Esophagus muscularis mucosa (tissue), 4 donors: ENCODE measurements at places on chromosomes 12 and 14.
A peak's percentile ranks its signal among the peaks of the same experiment; 100 is the strongest.

- DNase-seq, result no peak
Measured at GRCh38 chr14:85088192-85088591, 441.8 kb upstream of the FLRT2 start.

DNA sequence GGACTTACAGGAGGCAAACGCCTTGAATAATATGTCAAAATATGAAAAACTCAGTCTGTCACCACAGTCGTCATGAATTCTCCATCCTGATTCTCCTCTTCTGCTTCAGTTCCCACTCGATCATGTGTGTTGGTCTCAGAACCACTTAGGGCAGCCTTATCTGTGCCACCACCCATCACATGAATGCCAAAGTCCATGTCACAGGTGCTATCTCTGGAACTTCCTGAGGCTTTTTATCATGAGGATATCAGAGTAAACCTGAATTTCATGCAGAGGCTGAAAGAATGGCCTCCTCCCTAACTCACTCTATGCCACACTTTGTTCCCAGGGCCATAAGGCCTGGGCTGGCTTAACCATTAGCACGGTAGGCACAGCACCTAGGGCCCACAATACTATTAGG is 28.8 kb upstream of the MAP3K9 start:
- DNase-seq, result no peak

- DNase-seq, result no peak
Measured at GRCh38 chr14:55832122-55832911, 252.3 kb downstream of the KTN1 start.

DNA sequence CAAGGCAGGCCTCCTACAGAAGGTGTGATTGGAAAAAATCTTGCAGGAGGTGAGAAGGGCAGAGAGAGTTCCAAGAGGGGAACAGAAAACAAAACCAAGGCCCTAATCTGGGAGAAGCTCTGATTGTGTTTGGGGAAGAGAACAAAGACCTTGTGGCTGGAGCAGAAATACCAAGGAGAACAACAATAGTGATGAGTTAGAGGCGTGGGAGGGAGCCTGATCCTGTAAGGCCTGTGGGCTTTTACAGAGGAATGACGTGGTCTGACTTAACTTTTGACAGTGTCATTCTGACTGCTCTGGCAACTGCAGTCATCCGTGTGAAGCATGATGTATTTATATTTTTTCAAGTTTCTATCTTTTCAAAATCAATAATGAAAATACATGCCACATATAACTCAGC is 200.6 kb downstream of the ANO4 start:
- no peak for DNase-seq

GRCh38 chr14:71606064-71606463 is 326.2 kb upstream of the RGS6 start:
- no peak for DNase-seq

DNA sequence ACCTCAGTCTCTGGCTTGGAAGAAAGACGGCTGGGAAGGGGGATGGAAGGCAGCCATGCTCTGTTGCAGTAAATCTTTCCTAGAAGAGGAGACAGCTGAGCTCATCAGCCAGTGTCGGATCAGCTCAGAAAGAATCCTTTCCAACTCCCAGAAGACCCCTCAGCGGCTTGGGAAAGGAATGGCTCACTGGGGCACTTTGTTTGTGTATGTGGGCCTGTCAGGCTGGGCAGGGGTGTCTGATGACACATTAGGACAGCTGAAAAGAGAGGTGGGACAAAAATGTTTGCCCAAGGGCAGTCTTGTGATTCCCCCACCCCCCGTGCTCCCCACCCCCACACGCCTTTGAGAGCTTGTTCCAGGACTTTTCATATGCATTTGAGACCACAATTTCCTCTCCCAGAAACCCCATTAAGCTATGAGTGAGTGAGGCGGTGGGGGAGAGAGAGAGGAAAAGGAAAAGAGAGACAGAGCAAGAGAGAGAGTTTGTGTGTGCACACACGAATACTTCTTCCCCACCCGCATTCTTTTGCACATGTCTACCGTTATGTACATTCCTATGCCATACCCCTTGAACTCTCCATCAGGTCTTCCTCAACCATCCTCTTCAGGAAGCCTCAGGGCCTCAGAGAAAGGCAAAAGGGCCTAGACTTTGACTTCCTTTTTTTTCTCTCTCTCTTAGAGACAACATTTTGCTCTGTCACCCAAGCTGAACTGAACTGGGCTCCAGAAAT is 198.9 kb downstream of the ZFP36L1 start:
- no peak for DNase-seq

DNA sequence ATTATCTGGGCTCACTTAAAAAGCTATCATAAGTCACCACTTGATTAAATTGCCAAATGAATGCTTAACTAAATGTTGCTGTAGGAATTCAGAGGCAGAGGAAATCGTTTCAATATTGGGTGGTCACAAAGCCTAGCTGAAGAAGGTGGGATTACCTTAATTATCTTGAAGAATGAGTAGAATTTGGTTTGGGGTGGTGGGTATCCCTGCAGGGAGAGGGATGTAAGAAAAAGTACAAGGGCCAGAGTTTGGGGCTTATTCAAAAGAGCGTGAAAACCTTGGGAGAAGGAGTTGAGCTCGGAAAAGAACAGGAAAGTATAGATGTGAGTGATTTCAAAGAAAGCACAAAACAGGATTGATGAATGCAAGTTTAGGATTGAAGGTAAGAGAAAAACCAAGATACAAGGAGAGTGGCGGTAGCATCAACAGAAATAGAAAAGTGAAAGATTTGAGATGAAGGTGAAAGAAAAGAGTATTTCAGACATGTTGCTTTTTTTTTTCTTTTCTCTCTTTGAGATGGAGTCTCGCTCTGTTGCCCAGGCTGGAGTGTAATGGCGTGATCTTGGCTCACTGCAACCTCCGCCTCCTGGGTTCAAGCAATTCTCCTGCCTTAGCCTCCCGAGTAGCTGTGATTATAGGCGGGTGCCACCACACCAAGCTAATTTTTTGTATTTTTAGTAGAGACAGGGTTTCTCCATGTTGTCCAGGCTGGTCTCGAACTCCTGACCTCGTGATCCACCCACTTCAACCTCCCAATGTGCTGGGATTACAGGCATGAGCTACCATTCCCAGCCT is 1.7 kb downstream of the BRMS1L start:
- DNase-seq, result no peak

- no peak for DNase-seq
Measured at GRCh38 chr12:63013302-63013701, 78.4 kb upstream of the PPM1H start.

GRCh38 chr12:121849665-121850064 is 9.0 kb downstream of the HPD start:
- DNase-seq, result no peak

GRCh38 chr14:100540926-100541620 is 46.1 kb downstream of the BEGAIN start:
- DNase-seq, result no peak

DNA sequence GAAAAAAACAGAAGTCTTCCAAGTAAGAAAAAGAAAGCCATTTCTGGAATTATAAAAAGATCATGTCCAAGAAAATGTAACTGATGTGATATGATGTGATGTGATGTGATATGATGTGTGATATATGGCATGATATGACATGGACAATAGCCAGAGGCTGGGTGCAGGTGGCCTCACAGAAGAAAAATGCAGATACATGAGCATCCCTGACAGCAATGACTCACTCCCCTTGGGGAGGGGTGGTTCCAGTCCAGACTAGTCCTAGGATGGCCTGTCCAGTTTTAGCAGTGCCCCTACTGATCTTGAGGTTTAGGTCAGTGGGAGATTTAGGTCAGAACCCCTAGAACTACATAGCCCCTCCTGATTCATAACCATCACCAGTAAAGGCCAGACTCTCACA is 3.5 kb upstream of the RHOJ start:
- no peak for DNase-seq

DNA sequence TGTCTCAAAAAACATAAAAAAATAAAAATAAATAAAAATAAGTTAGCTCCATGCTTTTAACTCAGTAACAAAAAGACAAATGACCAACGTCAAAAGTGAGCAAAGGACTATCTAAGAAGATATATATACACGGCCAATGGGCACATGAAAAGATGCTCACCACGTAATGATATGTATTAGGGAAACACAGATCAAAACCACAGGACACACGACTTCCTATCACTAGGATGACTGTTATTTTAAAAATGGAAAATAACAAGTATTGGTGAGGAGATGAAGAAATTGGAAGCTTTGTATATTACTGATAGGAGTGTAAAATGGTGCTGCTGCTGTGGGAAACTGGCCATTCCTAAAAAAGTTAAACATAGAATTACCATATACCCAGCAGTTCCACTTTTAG is 20.2 kb upstream of the P2RX7 start:
- no peak for DNase-seq

GRCh38 chr14:55005071-55005470 is 21.8 kb downstream of the WDHD1 start:
- no peak for DNase-seq

GRCh38 chr14:94827711-94828447 is 58.0 kb upstream of the GSC start:
- DNase-seq, result no peak

DNA sequence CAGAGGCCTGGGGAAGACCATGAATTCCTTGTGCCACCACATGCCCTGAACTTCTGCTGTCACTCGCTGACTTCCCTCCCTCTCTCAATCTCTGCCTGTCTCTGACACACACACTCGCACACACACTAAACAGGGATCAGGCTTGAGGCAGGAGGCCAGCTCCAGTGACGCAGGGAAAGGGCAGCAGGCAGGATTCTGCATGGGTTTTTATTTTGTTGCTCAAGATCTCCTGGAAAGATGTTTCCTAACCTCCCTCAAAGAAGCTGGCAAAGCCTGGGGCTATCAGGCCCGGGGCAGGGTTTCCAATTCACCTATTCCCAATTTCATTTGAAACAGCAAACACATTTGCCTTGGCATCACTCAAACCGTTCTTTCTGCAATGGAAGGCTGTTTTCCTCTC is 27.7 kb upstream of the PEX5 start:
- DNase-seq, result no peak

DNA sequence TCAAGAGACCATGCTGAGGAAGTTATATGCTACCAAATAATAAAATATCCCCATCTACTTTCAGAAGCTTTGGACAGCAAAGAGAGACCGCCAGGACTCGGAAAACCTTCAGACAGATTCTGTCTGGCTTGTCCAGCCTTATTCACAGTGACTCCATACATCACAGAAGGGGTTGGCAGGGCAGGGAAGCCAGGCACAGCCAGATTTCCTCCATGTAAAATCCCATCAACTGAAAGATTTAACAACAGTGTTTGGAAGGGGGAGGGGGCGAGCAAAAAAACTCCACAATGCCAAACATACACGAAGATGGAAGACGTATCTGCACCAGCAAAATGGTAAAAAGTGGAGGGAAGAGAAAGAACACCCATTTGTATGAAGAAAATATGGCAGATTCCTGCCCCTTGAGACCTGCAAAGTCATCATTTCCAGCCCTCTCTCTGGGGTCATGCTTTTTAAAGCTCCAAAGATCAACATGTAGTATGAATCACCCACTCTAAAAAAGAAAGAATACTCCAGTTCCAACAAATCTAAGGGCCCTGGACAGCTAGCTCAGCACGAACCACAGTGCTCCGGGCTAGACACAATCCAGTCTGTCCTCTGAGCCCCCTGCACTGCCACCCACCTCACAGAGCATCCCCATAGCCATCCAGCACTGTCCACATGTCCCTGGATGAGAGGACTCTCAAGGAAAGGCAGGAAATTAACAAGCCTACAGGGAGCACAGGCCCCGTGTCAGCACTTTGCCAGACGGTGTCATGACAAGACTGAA is 116.4 kb downstream of the DICER1 start:
- peak; percentile 85 for DNase-seq

- DNase-seq, result no peak
Measured at GRCh38 chr14:100975671-100976070, 72.1 kb upstream of the RTL1 start.

DNA sequence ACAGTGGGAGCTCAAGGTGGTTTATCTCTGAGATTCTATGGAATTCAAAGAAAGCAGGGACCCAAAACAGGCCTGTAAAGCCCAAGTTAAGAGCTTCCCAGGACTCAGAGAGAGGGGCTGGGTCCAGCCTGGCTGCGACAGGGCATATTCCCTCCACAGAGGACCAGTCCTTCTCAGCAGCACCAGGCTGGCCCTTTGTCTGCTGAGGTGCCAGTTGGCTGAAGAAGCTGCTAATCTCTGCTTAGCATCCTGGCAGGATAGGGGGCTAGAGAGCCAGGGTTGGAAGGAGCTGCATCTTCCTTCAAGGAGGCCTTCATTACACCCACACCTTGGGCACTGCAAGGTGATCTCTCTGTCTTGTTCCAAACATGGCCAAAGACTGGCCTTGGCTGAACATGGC is 68.3 kb upstream of the TUNAR start:
- DNase-seq, result peak; percentile 62

GRCh38 chr14:21680072-21680471 is 6.5 kb upstream of the OR4E1 start:
- no peak for DNase-seq

DNA sequence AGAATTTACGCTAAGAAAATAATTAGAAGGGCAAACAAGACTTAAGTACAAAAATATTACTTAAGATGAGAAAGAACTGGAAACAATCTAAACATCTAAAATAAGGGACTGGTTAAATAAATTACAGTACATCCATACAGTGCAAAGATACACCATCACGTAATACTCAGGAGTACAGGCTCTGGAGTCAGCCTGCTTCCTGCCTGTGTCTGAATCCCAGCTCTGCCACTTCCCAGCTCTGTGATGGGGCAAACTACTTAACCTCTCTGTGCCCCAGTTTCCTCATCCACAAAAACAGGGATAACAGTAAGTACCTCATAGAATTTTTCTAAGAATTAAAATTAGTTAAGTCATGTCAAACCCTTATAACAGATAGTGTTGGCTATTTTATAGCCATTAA is 36.0 kb downstream of the PPTC7 start:
- DNase-seq, result no peak

- no peak for DNase-seq
Measured at GRCh38 chr14:89402363-89402762, 14.7 kb downstream of the FOXN3 start.

- no peak for DNase-seq
Measured at GRCh38 chr14:95758331-95758730, 44.4 kb upstream of the TCL1A start.

- DNase-seq, result no peak
Measured at GRCh38 chr12:121443193-121443870, 43.4 kb downstream of the RNF34 start.

- DNase-seq, result no peak
Measured at GRCh38 chr12:70365648-70366518, at the start of gene KCNMB4. KCNMB4 (plus strand) TSS chr12:70366290; CDS start chr12:70366735, 445 bp downstream.

DNA sequence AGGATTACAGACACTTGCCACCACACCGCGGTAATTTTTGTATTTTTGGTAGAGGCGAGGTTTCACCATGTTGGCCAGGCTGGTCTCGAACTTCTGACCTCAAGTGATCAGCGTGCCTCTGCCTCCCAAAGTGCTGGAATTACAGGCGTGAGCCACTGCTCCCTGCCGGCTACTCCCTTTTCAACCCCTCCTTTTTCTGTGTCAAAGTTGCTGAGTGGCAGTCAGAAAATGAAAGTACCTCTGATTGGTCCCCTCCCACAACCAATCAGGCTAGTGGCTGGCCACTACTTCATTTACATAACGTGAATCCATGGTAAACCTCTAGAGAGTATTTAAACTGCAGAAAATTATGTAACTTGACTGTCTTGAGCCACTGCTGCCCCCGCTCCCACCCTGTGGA is 5.9 kb downstream of the RESF1 start:
- no peak for DNase-seq
